Muscle of back (tissue), 13 donors: ENCODE measurements at places on chromosomes 1 and 21. TPM values are rescaled to one million over a fixed set of nuclear protein-coding genes. Genes with fewer than 3 reads are reported as not detected.

Gene FCRL4
- polyA plus RNA-seq, result not detected

Gene ELAPOR1
- polyA plus RNA-seq, result 0.37 TPM

Gene KCND3
- polyA plus RNA-seq, result 1.5 TPM

Gene SH2D1B
- 0.35 TPM for polyA plus RNA-seq

Gene SELENBP1
- 34.6 TPM for polyA plus RNA-seq

Gene C4BPB
- polyA plus RNA-seq, result 0.16 TPM

Gene CYP4A22
- not detected for polyA plus RNA-seq

Gene CHI3L2
- polyA plus RNA-seq, result not detected

Gene DISP1
- 7.5 TPM for polyA plus RNA-seq

Gene SPATA17
- polyA plus RNA-seq, result 1.9 TPM

Gene CELA3A
- not detected for polyA plus RNA-seq

Gene RGSL1
- polyA plus RNA-seq, result not detected

Gene OR2L13
- not detected for polyA plus RNA-seq

Gene CHD5
- 0.36 TPM for polyA plus RNA-seq

Gene FAM163A
- polyA plus RNA-seq, result 0.76 TPM

Gene RLF
- 15.5 TPM for polyA plus RNA-seq

Gene AGT
- polyA plus RNA-seq, result 12.6 TPM

Gene PSMG1
- 39.1 TPM for polyA plus RNA-seq

Gene DESI2
- polyA plus RNA-seq, result 48.3 TPM

Gene C1orf87
- 0.94 TPM for polyA plus RNA-seq

Gene TPTE
- polyA plus RNA-seq, result not detected

Gene TEKT2
- 0.33 TPM for polyA plus RNA-seq

Gene TFF2
- polyA plus RNA-seq, result not detected

Gene TDRD5
- not detected for polyA plus RNA-seq

Gene AADACL4
- not detected for polyA plus RNA-seq

Gene RBM34
- 49.2 TPM for polyA plus RNA-seq

Gene CR1L
- 0.15 TPM for polyA plus RNA-seq

Gene LPAR3
- polyA plus RNA-seq, result not detected

Gene KRTAP21-1
- not detected for polyA plus RNA-seq

Gene FALEC
- 0.55 TPM for polyA plus RNA-seq

Gene MAP3K6
- 11.4 TPM for polyA plus RNA-seq

Gene KCNE1
- polyA plus RNA-seq, result 0.29 TPM

Gene PATJ
- 3.7 TPM for polyA plus RNA-seq

Gene PGBD2
- 3.9 TPM for polyA plus RNA-seq

Gene ALPL
- 3.9 TPM for polyA plus RNA-seq

Gene CTSS
- 14.5 TPM for polyA plus RNA-seq

Gene C1orf56
- 6.4 TPM for polyA plus RNA-seq

Gene PODN
- 11.2 TPM for polyA plus RNA-seq

Gene COA6
- polyA plus RNA-seq, result 30.3 TPM

Gene NTRK1
- 0.42 TPM for polyA plus RNA-seq

Gene CYB561D1
- 6.2 TPM for polyA plus RNA-seq

Gene TMIGD3
- 0.32 TPM for polyA plus RNA-seq

Gene DNAJC6
- 1.1 TPM for polyA plus RNA-seq

Gene RHOU
- 19.8 TPM for polyA plus RNA-seq

Gene HSD11B1
- not detected for polyA plus RNA-seq

Gene HEYL
- 44.1 TPM for polyA plus RNA-seq
